Naive thymus-derived CD4-positive, alpha-beta T cell (primary cell): ENCODE measurements at places on chromosomes 5 and 9. TPM values are rescaled to one million over a fixed set of nuclear protein-coding genes. Genes with fewer than 3 reads are reported as not detected.

Gene NPDC1
- 37.5 and 43.6 TPM in 2 replicates for total RNA-seq

Gene NEUROG1
- not detected for total RNA-seq

Gene HABP4
- 15.0 TPM for total RNA-seq

Gene C9orf50
- total RNA-seq: not detected

DNA sequence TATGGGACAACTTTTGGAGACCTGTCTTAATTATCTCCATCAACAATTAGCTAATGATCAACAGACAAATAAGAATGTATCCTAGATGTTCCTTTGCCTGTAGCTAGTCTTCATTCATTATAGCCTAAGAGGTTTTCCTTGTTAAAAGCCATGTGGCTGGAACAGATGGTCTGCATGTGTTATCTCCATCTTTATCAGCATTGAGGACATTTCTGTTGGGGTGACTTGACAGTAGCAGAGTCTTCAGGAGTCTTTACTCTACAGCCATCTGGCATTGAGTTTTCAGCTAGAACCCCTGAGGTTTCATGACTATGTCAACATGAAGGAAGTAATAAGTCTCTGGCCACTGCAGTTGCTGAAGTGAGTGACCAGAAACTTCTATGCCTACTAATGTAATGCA is 106.6 kb upstream of the TLE4 start:
- H3K36me3 ChIP-seq: no peaks in the 10 kb centered on the region
- no peak for DNase-seq
- no peaks in the 10 kb centered on the region for H3K4me1 ChIP-seq
- no peaks in the 10 kb centered on the region for H3K27me3 ChIP-seq
- H3K27ac ChIP-seq: no peak overlapping the region
- no peak overlapping the region for H3K4me3 ChIP-seq

DNA sequence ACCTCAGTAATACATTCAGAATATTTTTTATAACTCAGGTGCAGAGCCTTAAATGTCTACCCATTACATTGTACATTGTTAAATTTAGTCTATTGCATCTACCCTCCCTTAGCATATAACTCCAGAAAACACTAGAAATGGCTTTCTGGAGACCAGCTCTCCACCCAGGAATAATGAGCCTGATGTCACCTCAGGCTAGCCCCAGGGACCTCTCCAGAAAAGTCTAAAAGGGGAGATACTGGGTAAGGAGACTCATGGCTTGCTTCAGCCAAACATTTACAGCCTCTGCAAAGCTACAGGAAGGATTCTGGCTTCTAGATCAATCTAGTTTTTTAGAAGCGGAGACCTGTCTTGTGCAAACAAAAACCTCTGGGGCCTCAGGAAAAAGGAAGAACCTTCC is 13.8 kb upstream of the SUSD1 start:
- H3K4me1 ChIP-seq: no peaks in the 10 kb centered on the region
- no peaks in the 10 kb centered on the region for H3K36me3 ChIP-seq
- H3K27ac ChIP-seq: no peak overlapping the region
- no peaks in the 10 kb centered on the region for H3K27me3 ChIP-seq
- DNase-seq: no peak

DNA sequence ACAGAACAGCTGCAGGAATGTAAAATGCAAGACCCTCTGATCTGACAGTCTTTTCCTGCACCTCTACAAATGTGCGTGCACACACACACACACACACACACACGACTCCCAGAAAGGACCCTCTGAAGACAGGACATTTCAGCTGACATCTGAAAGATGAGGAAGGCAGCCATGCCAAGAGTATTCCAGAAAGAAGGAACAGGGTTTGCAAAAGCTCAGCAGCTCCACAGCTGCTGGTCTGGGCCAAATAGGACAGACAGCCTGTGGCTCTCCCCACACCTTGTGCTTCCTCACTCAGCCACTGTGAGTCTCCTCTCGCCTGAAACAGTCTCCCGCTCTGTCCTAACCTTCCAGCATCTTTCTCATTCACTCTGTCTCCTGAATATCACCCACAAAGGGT is 189.0 kb downstream of the PALM2AKAP2 start:
- H3K4me1 ChIP-seq: peaks cover 13% of the 10 kb centered on the region
- no peaks in the 10 kb centered on the region for H3K27me3 ChIP-seq
- no peaks in the 10 kb centered on the region for H3K36me3 ChIP-seq

DNA sequence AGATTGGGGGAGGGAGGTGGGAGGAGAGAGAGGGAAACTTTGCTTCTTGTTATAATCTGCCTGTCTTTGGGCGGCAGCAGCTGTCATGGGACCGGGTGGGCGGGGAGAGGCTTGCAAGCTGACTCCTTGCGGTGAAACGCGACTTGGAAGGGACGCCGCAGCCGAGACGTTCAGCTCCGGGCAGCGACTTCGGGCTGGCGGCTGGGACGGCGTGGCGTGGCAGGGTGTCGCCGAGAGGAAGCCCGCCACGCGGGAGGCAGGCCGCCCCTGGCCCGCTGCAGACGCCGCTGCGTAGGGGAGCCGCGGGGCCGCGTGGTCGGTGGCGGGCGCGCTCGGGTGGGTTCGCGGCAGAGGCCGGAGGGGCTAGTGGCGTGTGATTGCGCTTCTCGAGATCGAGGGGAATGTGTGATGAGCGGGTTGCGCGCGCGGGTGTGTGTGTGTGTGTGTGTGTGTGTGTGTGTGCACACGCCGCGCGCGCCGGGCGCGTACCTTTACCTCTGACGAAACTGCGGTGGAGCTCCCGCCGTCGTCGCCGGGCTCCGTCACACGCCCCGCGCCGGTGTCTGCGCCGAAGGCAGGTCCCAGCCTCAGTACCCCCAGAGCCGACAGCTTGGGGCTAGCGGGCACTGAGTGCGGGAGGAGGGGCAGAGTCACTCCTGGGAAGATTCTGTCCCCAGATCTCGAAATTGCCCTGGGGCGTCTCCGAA is 1.7 kb downstream of the PPARGC1B start:
- H3K4me3 ChIP-seq: peak overlapping the region; percentile 84
- peak overlapping the region; percentile 67 for H3K27ac ChIP-seq
- H3K36me3 ChIP-seq: peaks cover 13% of the 10 kb centered on the region
- no peaks in the 10 kb centered on the region for H3K4me1 ChIP-seq

DNA sequence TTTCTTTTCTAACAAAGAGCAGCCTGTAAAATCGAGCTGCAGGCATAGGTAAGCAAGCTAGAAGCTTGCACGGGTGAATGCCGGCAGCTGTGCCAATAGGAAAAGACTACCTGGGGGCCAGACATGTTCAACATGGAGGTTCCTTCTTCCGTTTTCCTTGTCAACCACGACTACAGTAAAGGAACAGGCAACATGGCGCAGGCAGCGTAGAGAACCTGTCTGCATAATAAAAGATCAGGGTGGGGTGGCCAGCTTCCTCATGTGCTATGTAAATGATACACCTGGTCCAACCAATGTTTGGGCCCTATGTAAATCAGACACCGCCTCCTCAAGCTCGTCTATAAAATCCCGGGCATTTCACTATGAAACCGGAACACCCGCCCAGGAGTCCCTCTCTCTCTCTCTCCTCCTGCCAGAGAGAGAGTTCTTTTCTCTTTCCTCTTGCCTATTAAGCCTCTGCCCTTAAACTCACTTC is 103.8 kb upstream of the LIFR start:
- no peak overlapping the region for H3K27ac ChIP-seq
- no peaks in the 10 kb centered on the region for H3K27me3 ChIP-seq
- no peaks in the 10 kb centered on the region for H3K36me3 ChIP-seq
- H3K4me3 ChIP-seq: no peak overlapping the region
- no peak for DNase-seq
- no peaks in the 10 kb centered on the region for H3K4me1 ChIP-seq

DNA sequence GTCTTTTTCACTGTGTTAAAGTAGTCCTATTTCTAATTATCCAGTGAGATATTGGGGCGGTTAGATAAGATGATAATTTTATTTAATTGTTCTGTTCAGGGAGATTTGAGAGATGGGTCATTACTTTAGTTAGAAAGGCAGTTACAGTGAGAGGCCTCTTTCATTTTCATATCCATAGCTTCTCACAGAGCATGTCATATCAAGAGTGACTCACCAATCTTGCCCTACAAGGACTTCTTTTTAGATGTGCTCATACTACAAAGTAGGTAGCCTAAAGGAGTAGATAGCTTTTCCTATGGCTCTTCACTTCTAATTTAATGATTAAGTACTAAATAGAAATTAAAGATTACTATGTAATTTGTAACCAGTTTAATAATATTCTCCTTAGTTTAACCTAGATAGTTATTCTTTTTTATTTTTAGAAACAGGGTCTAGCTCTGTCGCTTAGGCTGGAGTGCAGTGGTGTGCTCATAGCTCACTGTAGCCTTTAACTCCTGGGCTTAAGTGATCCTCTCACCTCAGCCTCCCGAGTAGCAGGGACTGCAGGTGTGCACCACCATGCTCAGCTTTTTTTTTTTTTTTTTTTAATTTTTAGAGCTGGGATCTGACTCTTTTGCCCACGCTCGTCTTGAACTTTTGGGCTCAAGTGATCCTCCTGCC is 71.0 kb downstream of the FER start:
- no peaks in the 10 kb centered on the region for H3K4me1 ChIP-seq
- no peaks in the 10 kb centered on the region for H3K36me3 ChIP-seq
- H3K4me3 ChIP-seq: no peak overlapping the region
- DNase-seq: no peak
- no peaks in the 10 kb centered on the region for H3K27me3 ChIP-seq

DNA sequence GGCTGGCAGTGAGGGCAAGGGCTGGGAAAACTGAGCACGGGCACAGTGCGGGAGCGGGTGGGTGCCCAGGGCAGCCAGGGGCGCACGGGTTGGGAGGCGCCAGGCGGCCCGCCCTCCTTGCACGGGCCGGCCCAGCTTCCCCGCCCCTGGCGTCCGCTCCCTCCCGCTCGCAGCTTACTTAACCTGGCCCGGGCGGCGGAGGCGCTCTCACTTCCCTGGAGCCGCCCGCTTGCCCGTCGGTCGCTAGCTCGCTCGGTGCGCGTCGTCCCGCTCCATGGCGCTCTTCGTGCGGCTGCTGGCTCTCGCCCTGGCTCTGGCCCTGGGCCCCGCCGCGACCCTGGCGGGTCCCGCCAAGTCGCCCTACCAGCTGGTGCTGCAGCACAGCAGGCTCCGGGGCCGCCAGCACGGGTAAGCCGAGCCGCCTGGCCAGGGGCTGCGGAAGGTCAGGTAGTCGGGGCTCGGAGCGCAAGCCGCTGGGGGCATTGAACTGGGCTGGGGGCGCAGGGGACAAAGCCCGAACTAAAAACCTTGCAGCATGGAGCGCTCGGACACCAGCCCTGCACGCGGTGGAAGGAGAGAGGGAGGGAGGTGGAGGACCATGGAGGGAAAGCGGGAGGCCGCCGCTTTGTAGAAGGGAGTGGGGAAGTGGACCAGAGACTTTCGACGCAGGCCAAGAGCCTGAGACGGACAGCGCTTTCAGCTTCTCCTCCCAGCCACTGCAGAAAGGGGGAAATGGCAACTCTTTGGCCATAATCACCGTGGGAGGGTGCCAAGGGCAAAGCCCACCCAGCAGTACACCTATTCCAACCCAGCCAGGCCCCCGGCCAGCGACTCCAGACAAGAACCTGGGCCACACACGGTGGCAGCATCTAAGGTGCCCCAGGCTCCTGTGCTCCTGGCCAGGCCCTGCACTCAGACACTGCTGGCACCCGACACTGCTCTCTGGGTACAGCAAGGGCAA is at the start of gene TGFBI:
TSS of gene TGFBI (plus strand) at position 207 of the 961 bp plus-strand sequence. CDS start at position 275, 68 bp downstream.
- DNase-seq: no peak
- H3K27me3 ChIP-seq: peaks cover 3% of the 10 kb centered on the region
- no peak within 1 kb of the TSS for H3K27ac ChIP-seq
- no peak within 1 kb of the TSS for H3K4me3 ChIP-seq
- H3K36me3 ChIP-seq: no peaks in the 10 kb centered on the region
- peaks cover 2% of the 10 kb centered on the region for H3K4me1 ChIP-seq

GRCh38 chr5:78690253-78690972 is 41.8 kb upstream of the LHFPL2 start:
- DNase-seq: no peak
- H3K4me3 ChIP-seq: no peak overlapping the region
- H3K27ac ChIP-seq: no peak overlapping the region
- H3K36me3 ChIP-seq: no peaks in the 10 kb centered on the region
- no peaks in the 10 kb centered on the region for H3K27me3 ChIP-seq
- H3K4me1 ChIP-seq: no peaks in the 10 kb centered on the region

DNA sequence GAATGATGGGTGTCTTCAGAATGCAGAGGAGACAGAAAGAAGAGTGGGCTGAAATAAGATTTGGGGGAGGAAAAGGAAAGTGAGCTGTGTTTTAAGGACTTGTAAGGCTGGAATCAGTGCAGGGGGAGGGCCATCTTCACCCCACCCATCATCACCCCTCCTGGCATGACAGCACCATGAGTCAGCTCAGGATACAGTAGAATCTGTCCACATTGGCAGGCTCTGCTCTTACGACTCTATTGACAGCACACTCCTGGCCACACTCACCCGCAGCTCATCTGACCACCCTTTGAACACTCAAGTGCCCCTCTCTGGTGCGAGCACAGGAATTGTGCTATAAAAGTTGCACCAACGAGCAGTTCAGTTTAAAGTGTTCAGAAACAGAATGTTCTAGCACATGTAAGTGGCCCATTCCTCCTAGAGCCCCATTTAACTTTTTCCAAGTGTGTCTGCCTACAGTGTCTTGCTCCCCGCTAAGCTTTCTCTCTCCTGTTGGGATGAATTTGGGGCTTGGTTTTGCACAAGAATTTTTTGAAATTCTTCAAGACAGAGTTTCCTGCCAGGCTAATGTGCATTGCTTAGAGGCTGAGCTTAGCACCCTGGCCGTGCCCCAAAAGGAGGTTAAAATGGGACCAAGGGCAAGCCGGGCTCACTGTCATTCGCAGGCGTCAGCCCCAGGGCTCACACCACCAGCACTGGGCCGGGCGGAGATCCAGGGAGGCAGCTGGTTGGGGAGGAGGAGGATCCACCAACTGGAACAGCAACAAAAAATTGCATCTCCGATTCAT is 12.0 kb downstream of the ADRA1B start:
- DNase-seq: no peak
- H3K27me3 ChIP-seq: no peaks in the 10 kb centered on the region

DNA sequence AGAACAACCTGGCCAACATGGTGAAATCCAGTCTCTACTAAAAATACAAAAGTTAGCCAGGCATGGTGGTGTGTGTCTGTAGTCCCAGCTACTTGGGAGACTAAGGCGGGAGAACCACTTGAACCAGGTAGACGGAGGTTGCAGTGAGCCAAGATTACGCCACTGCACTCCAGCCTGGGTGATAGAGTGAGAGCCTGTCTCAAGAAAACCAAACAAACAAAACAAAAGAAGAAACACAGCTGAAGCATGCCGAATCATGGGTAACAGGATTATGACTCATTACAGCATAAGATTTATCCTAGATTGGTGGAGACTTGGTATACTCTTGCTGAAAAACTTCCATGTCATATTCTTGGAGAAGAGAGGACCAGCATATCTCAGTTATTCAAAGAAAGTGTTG is 236.7 kb upstream of the CCNH start:
- H3K27me3 ChIP-seq: no peaks in the 10 kb centered on the region
- DNase-seq: no peak

DNA sequence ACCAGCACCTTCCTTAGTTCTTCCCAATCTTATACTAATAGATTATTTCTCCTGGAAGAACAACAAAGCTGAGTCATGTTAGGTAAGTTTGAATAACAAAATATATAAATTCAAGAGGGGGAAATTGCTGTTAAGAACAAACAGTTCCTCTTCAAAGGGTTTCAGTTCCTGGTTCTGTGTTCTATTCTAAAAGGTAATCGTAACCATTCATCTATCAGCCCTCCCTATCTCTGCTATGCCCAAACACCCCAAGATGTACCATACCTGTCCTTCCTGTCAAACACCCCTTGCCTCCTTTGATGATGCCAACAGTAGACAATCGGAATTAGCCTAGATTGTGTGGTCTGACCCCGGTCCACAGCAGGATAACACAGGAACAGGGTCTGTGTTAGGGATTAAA is 4.2 kb upstream of the RNF180 start:
- no peak for DNase-seq
- H3K4me1 ChIP-seq: no peaks in the 10 kb centered on the region
- H3K4me3 ChIP-seq: no peak overlapping the region
- H3K36me3 ChIP-seq: no peaks in the 10 kb centered on the region
- no peak overlapping the region for H3K27ac ChIP-seq
